ENCODE measurements at places on chromosomes 6 and 20. TPM values are rescaled to one million over a fixed set of nuclear protein-coding genes. Genes with fewer than 3 reads are reported as not detected.

SPAG4 gene
- total RNA-seq, result 5.9 TPM

JAG1 gene
- 8.3 TPM for total RNA-seq

FILIP1 gene
- total RNA-seq, result under 0.01 TPM

PRR18 gene
- total RNA-seq, result not detected

BPIFB4 gene
- total RNA-seq, result not detected

PGC gene
- total RNA-seq, result 0.10 TPM

LINC00237 gene
- total RNA-seq, result not detected

CCDC170 gene
- total RNA-seq, result 1.2 TPM

WFDC5 gene
- total RNA-seq, result not detected

CALHM5 gene
- total RNA-seq, result 0.42 TPM

MOCS3 gene
- 3.8 TPM for total RNA-seq

ECT2L gene
- not detected for total RNA-seq

MMP24 gene
- not detected for total RNA-seq

TREM1 gene
- 103 TPM for total RNA-seq

CABLES2 gene
- 1.9 TPM for total RNA-seq

EYS gene
- total RNA-seq, result under 0.01 TPM

HLA-DQA2 gene
- 4.7 TPM for total RNA-seq

HSPA12B gene
- total RNA-seq, result not detected

LYRM4 gene
- 25.5 TPM for total RNA-seq

ZNF337 gene
- 10.8 TPM for total RNA-seq

TSBP1 gene
- not detected for total RNA-seq

LGSN gene
- not detected for total RNA-seq

KCTD20 gene
- total RNA-seq, result 84.8 TPM

CYP39A1 gene
- total RNA-seq, result not detected

SLC22A7 gene
- total RNA-seq, result not detected

WFDC12 gene
- not detected for total RNA-seq

CCM2L gene
- 0.42 TPM for total RNA-seq

HCRTR2 gene
- not detected for total RNA-seq

BANF2 gene
- total RNA-seq, result not detected

TFAP2A gene
- not detected for total RNA-seq

TULP4 gene
- 105 TPM for total RNA-seq

SPATS1 gene
- not detected for total RNA-seq

TFAP2D gene
- total RNA-seq, result not detected

GUCA1A gene
- not detected for total RNA-seq

SIRPA gene
- total RNA-seq, result 23.6 TPM

SLC12A5 gene
- 0.10 TPM for total RNA-seq

SRC gene
- total RNA-seq, result 24.1 TPM

LY6G6D gene
- total RNA-seq, result 1.0 TPM

AFDN gene
- 13.1 TPM for total RNA-seq

ERVFRD-1 gene
- 0.10 TPM for total RNA-seq

XKR7 gene
- total RNA-seq, result under 0.01 TPM

CST5 gene
- total RNA-seq, result not detected

TRIM10 gene
- total RNA-seq, result 0.21 TPM

SOX18 gene
- not detected for total RNA-seq

LBP gene
- not detected for total RNA-seq

GPRC6A gene
- total RNA-seq, result not detected

ADGB gene
- not detected for total RNA-seq

GATA5 gene
- not detected for total RNA-seq

OPRM1 gene
- not detected for total RNA-seq

OR2J3 gene
- total RNA-seq, result not detected

PPP1R14C gene
- 0.21 TPM for total RNA-seq

SUPT3H gene
- 7.1 TPM for total RNA-seq

SIRPG gene
- total RNA-seq, result 6.8 TPM
